ENCODE measurements at places on chromosomes 3 and 15.

GRCh38 chr3:135325726-135326235, 530.7 kb downstream of the EPHB1 start:
- DNase-seq, result no peak

- DNase-seq, result no peak
These were observed 6.0 kb upstream of the GATA2 start for GRCh38 chr3:128498901-128499530.

- no peak for DNase-seq
These were observed 1.5 kb downstream of the CCK start for GRCh38 chr3:42264399-42265058.

GRCh38 chr3:49908373-49909199, 4.9 kb upstream of the MST1R start:
- no peak for DNase-seq

DNA sequence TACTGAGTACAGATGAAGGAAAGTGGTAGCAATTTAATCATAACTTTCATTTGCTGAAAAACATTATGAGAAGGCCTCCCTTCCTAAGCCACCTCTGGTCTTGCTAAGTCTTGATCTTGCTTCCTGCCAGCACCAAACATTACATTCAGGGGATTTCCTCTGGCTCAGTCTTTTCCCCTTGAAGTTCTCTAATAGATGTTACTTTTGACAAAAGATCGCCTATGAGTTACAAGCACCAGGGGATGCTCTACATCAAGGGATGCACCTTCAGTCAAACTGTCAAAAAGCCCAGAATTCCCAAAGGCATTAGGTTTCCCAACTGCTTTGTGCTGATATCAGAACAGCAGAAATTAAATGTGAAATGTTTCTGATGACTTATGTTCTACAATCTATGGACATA, 47.3 kb downstream of the AQP9 start:
- DNase-seq, result no peak

- no peak for DNase-seq
These were observed 587 bp downstream of the WDR49 start for GRCh38 chr3:167653155-167653554.

All from effector memory CD4-positive, alpha-beta T cell (primary cell).